ENCODE measurements at places on chromosomes 16 and 17.

DNA sequence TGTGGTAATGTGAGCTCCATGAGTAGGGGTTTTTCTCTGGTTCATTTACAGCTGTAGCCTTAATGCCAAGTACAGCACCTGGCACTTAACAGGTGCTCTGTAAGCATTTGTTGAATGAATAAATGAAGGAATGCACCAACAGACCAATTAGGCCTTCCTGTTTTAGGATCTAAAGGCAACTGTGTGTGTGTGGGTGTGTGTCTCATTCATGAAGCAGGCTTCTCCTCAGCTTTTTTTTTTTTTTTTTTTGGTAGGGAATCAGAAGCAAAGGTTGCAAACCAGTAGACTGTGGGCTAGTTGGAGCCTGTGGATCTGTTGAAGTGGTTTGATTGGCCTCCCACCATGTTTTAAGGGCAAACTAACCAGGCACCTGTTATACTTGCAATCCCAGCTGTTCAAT, 48.1 kb downstream of the HS3ST2 start:
- H3K27ac ChIP-seq: no peak overlapping the region
- H3K27me3 ChIP-seq: peaks cover 10% of the 10 kb centered on the region
- H3K36me3 ChIP-seq: no peaks in the 10 kb centered on the region

GRCh38 chr16:87206646-87207451, 110.3 kb downstream of the C16orf95 start:
- H3K4me3 ChIP-seq: no peak overlapping the region
- H3K27me3 ChIP-seq: peaks cover 13% of the 10 kb centered on the region
- peaks cover 27% of the 10 kb centered on the region for H3K4me1 ChIP-seq
- no peak overlapping the region for H3K27ac ChIP-seq

- no peak overlapping the region for H3K4me3 ChIP-seq
- H3K27ac ChIP-seq: no peak overlapping the region
- no peak for DNase-seq
- peaks cover 11% of the 10 kb centered on the region for H3K27me3 ChIP-seq
- H3K4me1 ChIP-seq: peaks cover 5% of the 10 kb centered on the region
These were observed 89.6 kb downstream of the CDH13 start for GRCh38 chr16:82716361-82716855.

DNA sequence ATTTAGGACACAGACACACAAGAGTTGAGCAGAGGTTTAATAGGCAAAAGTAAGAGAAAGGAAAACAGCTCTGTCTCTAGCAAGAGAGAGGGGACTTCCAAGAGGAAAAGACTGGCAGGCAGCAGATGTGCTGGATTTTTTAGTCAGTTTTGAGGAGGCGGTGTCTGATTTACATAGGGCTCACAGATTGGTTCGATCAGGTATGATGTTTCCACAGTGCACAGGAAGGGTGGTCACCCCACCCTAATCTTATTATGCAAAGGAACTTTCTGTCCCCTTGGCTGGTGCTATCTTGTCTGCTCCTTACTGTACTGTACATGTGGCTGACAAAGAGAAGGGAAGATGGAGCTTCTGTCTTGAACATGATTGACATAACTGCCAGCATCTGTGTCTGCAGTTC, 25.3 kb downstream of the BFAR start:
- H3K4me3 ChIP-seq: no peak overlapping the region
- peak overlapping the region; percentile 77 for H3K27ac ChIP-seq
- no peak for DNase-seq
- H3K4me1 ChIP-seq: no peaks in the 10 kb centered on the region
- H3K27me3 ChIP-seq: peaks cover 2% of the 10 kb centered on the region
- H3K36me3 ChIP-seq: peaks cover 69% of the 10 kb centered on the region

DNA sequence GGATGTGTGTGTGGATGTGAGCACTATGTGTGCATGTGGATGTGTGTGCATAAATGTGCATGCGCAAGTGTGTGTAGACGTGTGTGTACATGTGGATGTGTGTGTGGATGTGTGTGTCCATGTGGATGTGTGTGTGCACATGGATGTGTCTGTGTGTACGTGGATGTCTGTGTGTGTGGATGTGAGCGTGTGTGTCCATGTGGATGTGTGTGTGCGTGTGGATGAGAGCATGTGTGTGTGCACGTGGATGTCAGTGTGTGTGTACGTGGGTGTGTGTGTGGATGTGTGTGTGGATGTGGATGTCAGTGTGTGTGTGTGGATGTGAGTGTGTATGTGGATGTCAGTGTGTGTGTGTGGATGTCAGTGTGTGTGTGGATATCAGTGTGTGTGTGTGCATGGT, 63.6 kb upstream of the DOC2B start:
- H3K4me3 ChIP-seq: no peak overlapping the region
- peaks cover 3% of the 10 kb centered on the region for H3K27me3 ChIP-seq
- peaks cover 9% of the 10 kb centered on the region for H3K36me3 ChIP-seq

- H3K4me1 ChIP-seq: peaks cover 39% of the 10 kb centered on the region
- peaks cover 28% of the 10 kb centered on the region for H3K27me3 ChIP-seq
- no peak for DNase-seq
These were observed 1.8 kb downstream of the KIF1C start for GRCh38 chr17:4999430-5000093.

- H3K27ac ChIP-seq: peak overlapping the region; percentile 19
- peaks cover 8% of the 10 kb centered on the region for H3K36me3 ChIP-seq
- DNase-seq: no peak
- peaks cover 9% of the 10 kb centered on the region for H3K4me1 ChIP-seq
- no peaks in the 10 kb centered on the region for H3K27me3 ChIP-seq
These were observed 5.5 kb downstream of the IGSF6 start for GRCh38 chr16:21646721-21647561.

DNA sequence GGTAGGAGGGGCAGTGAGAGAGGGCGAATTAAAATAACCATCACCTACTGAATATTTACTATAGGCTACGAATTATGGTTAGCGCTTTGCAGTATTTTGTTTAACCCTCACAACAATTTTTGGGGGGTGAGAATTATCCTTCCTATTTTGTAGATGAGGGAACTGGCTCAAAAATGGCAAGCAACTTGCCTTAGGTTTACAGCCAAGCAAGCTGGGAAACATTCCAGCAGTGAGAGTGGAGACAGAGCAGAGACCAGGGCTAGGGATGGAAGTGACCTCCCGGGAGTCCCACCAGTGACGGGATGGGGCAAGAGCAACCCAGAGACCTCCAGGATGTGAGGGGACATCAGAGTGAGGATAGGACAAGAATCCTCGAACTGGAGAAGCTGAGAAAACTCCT, 352 bp upstream of the VMO1 start:
- peak overlapping the region; percentile 18 for H3K27ac ChIP-seq
- peaks cover 40% of the 10 kb centered on the region for H3K4me1 ChIP-seq
- DNase-seq: no peak
- H3K36me3 ChIP-seq: no peaks in the 10 kb centered on the region
- no peak overlapping the region for H3K4me3 ChIP-seq

DNA sequence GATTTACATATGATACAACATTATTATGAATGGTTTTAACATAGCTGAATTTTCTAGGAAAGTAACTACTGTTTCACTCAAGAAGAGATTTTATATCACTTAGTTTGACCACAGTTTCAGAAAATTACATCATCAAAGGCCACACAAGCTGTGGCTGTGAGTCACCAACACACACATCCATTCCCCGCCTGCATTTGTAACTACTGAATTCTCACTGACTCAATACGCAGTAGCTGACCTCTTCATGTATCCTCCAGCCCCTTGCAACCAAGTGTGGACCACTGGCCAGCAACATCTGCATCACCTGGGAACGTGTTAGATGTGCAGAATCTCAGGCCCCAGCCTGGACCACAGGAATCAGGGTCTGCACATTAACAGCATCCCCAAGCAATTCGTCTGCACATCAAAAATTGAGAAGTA, 197.6 kb downstream of the XYLT1 start:
- DNase-seq: no peak
- peaks cover 17% of the 10 kb centered on the region for H3K27me3 ChIP-seq
- no peaks in the 10 kb centered on the region for H3K36me3 ChIP-seq

DNA sequence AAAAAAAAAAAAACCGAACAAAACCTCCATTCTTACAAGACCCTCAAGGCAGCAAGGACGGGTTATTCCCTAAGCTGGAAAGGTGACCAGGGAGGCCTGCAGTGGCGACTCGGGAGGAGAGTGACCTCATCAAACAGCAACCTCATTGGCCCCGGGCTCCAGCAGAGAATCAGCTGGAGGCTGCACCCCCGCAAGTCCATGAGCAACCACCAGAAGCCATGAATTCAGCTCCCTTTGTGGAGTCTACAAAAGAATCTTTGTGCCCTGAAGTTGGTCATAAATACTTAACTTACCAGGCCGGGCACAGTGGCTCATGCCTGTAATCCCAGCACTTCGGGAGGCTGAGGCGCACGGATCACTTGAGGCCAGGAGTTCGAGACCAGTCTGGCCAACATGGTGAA, 80.9 kb upstream of the CREBBP start:
- peaks cover 28% of the 10 kb centered on the region for H3K4me1 ChIP-seq
- H3K27ac ChIP-seq: no peak overlapping the region
- no peak for DNase-seq
- H3K36me3 ChIP-seq: peaks cover 16% of the 10 kb centered on the region
- no peak overlapping the region for H3K4me3 ChIP-seq
- peaks cover 11% of the 10 kb centered on the region for H3K27me3 ChIP-seq

DNA sequence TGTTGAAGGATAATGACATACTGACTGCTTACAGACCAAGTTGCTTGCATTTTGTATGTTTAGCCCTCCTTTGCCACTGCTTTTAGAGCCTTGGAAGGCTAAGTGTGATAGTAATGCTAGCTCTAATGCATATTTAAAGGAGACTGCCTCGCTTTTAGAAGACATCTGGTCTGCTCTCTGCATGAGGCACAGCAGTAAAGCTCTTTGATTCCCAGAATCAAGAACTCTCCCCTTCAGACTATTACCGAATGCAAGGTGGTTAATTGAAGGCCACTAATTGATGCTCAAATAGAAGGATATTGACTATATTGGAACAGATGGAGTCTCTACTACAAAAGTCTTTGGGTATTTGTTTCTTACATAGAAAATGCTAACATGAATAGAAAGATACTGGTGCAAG, 19.1 kb downstream of the CAPNS2 start:
- no peaks in the 10 kb centered on the region for H3K4me1 ChIP-seq
- DNase-seq: no peak
- H3K4me3 ChIP-seq: no peak overlapping the region
- H3K27ac ChIP-seq: no peak overlapping the region
- no peaks in the 10 kb centered on the region for H3K36me3 ChIP-seq

DNA sequence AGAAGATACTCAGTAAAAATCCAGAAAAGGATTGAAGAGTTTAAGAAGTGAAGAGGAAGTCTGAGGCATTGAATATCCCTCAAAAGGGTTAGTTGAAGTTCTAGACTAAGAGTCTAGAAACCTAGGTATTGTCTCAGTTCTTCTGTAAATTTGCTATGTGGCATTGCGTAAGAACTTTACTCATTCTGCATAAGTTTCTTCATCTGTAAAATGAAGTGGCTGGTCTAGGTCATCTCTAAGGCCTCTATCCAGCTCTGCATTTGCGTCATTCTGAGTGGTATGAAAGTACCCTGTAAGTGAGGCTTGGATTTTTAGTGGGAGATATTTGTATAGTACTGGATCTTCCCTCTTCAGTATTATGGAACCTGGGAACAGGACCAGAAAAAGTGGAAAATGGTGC, 130.2 kb downstream of the MYO1D start:
- no peaks in the 10 kb centered on the region for H3K4me1 ChIP-seq
- no peaks in the 10 kb centered on the region for H3K27me3 ChIP-seq
- H3K4me3 ChIP-seq: no peak overlapping the region
- DNase-seq: no peak
- no peak overlapping the region for H3K27ac ChIP-seq
- H3K36me3 ChIP-seq: no peaks in the 10 kb centered on the region

DNA sequence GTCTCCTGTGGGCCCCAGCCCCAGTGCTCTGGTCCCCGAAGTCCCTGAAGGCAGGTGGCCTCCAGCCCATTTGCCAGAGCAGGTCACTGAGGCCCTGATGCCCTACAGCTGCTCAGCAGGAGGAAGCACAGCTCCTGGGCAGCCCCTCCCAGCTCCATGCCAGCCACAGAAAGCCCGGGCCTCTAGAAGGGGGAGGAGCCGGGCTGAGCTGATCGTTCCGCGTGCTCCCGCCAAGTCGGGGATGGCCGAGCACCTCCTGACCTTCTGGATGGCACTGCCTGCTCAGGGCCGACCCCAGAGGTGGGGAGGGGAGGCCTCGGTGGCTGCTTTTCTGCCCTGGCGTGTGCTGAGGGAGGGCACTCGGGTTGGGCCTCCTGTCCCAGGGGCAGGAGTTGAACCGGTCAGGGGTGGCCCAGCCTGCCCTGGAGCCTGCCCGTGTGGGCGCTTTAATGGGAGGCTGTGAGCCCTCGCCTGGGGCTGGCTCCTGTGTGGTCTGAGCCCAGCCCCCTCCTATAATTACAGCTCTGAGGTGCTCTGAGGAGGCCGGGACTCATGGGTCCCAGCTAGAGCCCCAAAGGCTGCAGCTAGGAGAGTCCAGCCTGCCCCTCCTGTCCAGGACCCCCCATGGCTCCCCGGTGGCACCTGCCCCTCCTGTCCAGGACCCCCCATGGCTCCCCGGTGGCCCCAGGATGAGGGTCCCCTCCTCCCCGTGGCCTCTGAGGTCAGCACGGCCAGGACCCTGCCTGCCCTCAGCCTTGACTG, 29.7 kb downstream of the ZFPM1 start:
- no peaks in the 10 kb centered on the region for H3K27me3 ChIP-seq
- H3K27ac ChIP-seq: no peak overlapping the region
- H3K4me1 ChIP-seq: peaks cover 27% of the 10 kb centered on the region
- peak; percentile 45 for DNase-seq

- no peak for DNase-seq
- H3K27ac ChIP-seq: no peak overlapping the region
- H3K4me1 ChIP-seq: peaks cover 19% of the 10 kb centered on the region
These were observed 43.9 kb upstream of the RCVRN start for GRCh38 chr17:9948928-9949327.

DNA sequence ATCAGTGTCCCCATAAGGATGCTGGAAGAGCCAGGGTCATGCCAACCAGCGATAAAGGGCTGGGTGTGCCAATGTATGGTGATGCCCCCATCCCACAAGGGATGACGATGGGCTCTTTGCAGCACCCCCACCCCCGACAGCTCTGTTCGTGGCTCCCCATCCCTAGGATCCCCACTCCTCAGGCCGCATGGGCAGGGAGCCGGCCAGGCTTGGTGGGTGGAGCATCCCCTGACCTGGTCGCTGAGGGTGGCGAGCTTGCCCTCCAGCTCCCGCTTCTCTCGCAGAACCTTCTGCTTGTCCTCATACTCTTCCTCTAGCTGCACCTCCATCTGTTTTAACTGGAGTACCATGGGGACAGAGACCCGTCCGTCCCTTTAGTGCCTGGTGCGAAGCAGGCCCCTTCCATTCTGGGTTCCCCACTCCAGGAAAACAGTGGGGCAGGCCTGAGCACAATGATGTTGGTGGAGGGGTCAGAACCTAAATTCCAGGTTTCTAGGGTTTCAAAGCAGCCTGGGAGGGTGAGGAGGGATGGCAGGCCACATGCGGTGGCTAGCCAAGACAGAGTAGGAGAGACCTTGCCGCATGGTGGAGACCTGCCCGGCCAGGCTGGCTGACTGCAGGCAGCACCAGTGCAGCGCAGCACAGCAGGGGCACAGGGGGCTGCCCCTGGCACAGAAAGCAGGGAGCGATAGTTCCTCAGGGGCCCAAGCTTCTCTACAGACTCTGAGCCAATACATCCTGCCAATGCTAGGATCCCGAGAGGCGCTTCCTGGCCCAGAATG, 50.3 kb downstream of the PIPOX start:
- peak overlapping the region; percentile 54 for H3K27ac ChIP-seq
- DNase-seq: no peak
- H3K36me3 ChIP-seq: peaks cover 28% of the 10 kb centered on the region
- H3K4me3 ChIP-seq: no peak overlapping the region
- peaks cover 3% of the 10 kb centered on the region for H3K27me3 ChIP-seq

Data from nephron progenitor cell (in vitro differentiated cells).